ENCODE measurements at places on chromosomes 16 and 17. TPM values are rescaled to one million over a fixed set of nuclear protein-coding genes. Genes with fewer than 3 reads are reported as not detected.

Gene PYDC1
- not detected for total RNA-seq

Gene TBX4
- total RNA-seq: not detected

Gene CEP295NL
- total RNA-seq: 6.2 TPM

Gene MYO15A
- 0.97 TPM for total RNA-seq

Gene CDH1
- 3.2 TPM for total RNA-seq

Gene NAGS
- 1.1 TPM for total RNA-seq

All from hair follicle dermal papilla cell (primary cell).